ENCODE measurements at places on chromosomes 3 and 15.

GRCh38 chr3:107938143-107938542 is 152.7 kb downstream of the CD47 start:
- no peak for DNase-seq

GRCh38 chr15:63405159-63405558 is 23.5 kb upstream of the CA12 start:
- no peak for DNase-seq

- no peak for DNase-seq
These were observed 17.4 kb downstream of the THBS1 start for GRCh38 chr15:39598186-39598850.

GRCh38 chr3:42375121-42375800 is 35.1 kb downstream of the LYZL4 start:
- DNase-seq, result no peak

GRCh38 chr15:25891081-25891480 is 28.0 kb upstream of the ATP10A start:
- DNase-seq, result no peak

GRCh38 chr3:136788154-136788553 is 30.8 kb upstream of the SLC35G2 start:
- no peak for DNase-seq

DNA sequence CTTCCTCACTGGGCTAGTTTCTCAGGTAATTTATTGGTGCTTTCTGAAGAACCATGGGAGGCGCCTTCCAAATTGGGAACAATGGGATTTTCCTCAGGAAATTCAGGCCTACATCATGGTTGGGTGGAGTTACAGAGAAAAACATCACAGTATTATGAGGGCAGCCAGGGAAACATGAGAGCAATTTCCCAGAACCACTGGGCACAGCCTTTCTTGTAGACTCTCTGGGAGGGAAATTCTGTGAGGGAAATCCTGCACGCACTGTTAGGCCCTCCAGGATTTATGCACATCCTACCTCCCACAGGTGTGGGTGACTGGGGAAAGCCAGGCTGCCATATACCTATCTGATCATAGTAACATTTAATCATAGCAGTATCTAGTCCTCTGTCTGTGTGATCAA is 13.2 kb downstream of the POPDC2 start:
- DNase-seq, result no peak

DNA sequence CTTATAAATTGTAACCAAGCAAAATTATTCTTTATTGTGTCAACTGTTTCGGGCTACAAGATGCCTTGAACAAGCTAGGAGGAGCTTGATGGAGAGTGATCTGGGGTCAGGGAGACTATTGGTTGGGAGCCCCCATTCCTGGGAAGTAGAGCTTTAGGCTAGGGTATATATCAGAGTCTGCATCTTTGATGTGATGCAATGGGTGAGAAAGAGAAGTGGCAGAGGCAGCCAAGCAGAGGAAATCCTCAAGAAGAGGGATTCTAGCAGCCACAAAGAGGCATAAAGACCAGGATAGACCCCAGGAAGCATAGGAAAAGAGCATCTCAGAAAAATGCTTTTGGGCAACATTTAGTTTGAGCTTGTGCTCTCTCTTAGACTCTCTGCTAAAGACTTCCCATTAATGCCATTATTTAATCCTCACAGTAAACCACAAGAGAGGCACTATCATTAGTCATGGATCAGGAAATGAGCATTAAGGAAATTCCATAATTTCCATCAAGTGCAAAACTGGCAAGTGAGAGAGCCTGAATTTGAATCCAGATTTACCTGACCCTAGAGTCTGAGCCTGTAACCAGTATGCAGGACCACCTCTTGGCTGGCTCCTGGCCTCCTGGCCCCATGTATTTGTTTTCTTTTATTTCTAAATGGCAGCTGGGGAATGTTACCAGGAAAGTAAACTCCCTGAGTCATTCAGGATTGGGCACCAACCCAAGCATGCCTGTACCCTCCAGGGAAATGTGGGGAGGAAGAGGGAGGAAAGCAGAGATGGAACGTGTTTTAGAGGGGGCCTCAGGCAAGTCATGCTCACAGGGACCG is 118.7 kb downstream of the RPL22L1 start:
- no peak for DNase-seq

DNA sequence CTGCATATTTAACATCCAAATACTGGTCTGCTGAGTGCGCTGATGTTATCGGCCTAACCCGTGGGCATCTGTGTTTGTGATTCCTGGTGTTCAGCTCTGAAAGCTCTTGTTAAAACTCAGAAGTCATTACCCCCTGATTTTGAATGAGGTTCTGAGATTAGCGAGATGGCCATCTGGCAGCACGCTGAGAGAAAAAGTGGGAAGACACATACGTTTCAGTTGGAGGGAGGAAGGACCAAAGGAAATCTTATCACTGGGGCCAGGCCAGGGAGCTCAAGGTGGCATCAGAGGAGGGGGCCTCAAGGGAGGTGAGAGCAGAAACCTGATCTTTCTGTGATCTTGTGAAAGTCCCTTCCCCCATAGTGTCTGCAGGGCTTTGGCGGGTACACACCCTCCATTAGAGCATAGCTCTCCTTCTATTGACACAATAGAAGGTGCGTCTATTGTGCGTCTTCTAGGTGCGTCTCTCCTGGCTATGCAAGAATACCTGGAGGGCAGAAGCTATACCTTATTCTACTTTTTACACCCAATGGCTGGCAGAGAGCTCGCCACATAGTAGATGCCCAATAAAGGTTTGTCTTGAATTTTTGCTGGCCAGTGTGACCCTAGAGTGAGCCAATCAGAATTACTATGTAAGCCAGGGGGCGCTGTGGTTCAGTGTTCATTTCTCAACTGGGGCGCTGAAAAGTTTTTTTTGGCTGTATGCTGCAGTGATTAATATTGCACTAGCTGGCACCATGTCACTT is 182.4 kb downstream of the SHQ1 start:
- no peak for DNase-seq

GRCh38 chr3:58260261-58260731 is 22.7 kb downstream of the ABHD6 start:
- no peak for DNase-seq

DNA sequence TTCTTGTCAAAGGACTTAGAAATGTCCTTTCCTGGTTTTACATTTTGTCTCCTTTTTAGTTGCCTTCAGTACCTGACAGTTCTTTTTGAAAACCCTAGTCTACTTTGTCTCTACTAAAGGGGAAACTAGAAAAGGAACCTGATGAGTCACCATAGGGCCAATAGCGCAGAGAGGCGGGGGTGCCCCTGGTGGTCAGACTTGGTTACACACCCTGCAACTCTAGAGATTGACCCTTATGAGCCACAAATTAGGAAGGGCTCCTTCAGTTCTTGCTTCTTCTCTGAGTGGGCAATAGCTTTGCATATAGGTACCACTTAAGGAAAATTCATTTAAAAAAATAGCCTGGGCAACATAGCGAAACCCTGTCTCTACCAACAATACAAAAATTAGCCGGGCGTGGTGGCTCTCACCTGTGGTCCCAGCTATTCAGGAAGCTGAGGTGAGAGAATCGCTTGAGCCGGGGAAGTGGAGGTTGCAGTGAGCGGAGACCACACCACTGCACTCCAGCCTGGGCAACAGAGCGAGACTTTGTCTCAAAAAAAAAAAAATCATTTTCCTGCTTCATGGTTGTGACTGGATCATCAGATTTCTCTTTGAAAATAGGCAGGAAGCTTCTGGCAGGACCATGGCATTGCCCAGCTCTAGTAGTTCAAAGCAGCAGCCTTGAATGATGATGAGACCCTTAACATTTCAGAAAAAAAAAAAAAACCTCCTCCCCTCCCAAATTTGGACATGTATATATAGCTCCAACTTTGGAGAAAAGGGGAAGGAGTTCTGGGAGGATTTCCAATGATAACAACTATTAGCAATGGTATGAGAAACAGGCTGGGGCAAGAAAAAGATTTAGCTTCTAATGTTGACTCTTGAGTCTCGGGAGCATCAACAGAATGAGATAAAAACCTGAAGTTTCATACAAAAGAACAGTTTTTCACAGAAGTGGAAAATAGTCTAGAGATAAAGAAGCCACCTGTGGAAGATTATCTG is 45.2 kb upstream of the RASA2 start:
- no peak for DNase-seq

DNA sequence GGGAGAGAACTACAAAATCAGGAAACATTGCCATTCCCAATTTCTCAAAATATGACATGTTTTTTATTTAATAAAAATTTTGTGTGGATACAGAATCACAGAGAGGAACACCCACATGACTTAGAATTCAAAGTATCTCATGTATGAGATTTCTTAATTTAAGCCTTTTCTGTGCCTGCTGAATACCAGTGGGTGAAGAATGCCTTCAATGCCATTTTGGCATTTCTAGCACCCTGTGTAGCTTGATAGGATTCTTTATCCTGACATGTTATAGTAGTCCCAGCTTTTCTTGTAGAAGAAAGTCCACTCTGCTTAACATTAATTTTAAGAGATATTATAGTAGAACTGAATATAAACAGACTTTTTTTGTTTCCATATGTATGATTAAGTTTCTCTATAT is 3.1 kb upstream of the SLMAP start:
- no peak for DNase-seq

- no peak for DNase-seq
These were observed 155.6 kb upstream of the STT3B start for GRCh38 chr3:31377045-31377642.

GRCh38 chr3:20160230-20160629 is 25.8 kb downstream of the SGO1 start:
- no peak for DNase-seq

- DNase-seq, result no peak
These were observed 109.5 kb downstream of the CGGBP1 start for GRCh38 chr3:87949189-87949878.

DNA sequence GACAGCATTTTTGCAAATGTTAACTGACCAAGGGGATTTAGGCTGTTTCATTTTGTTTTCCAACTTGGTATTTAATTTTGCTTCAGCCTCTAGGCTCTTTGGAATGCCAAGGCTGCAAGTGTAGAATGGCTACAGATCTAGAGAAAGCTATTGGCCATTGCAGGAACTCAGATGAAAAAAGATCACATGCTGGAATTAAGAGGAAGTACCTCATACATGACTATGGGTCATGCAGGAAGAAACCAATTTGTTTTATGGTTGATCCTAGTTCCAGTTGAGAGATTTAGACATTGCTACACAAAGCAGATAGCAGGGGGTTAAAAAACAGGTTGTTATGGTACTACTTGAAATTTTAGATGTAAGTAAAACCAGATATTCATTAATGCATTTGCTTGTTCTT is 12.7 kb upstream of the CLDN16 start:
- no peak for DNase-seq

- no peak for DNase-seq
These were observed 81.2 kb downstream of the CHD2 start for GRCh38 chr15:92981333-92981732.

GRCh38 chr3:128463771-128464170 is 2.9 kb downstream of the DNAJB8 start:
- DNase-seq, result no peak

GRCh38 chr3:49471856-49472495 is 1.9 kb downstream of the DAG1 start:
- no peak for DNase-seq

DNA sequence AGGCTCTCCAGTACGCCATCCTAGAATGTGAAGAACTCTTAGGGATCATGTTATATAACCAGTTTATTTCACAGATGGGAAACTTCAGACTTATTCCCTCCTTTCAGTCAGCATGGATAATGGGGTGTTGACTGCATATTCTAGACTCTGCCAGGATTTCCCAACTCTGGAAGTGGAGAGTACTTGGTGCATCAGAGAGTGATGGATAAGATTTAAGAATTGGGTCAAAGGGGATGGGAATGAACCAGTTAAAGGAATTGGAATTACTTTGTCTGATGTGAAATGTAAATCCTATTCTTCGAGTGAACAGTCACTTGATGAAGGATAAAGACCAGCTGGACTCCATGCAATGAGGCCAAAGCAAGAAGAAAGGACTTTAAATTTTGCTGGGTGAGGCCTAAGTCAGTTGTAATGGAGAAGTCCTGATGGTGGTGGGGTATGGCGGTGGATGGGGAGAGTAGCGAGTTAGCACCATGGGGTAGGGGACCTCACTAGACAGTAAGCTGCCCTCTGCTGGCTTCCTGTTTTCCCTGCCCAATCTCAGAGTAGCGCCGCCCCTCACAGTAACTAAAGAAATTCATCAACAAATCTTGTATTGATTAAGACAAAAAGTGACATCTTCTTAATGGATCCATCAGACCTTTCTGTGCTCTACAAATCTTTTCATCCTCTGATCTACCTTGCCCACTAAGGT is 7.3 kb upstream of the CACNA1D start:
- DNase-seq, result no peak

DNA sequence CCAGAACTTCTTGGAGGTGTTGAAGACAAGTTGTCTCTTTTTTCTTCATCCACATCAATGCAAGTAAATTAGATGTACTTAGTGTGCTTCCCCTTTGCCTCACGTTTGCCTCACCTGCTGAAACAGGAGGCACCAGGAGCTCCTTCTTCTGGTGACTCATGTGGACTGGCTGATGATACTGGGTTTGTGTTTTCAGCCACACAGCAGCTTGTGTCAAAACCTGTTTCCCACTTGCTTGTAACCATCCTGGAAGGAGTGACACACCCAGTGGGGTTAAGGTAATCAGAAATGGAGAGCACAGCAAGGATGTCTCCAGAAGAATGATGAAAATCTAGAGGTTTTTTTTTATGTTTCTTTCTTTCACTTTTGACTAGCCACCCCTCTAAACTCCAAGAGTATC is 143.3 kb upstream of the RBMS3 start:
- no peak for DNase-seq

DNA sequence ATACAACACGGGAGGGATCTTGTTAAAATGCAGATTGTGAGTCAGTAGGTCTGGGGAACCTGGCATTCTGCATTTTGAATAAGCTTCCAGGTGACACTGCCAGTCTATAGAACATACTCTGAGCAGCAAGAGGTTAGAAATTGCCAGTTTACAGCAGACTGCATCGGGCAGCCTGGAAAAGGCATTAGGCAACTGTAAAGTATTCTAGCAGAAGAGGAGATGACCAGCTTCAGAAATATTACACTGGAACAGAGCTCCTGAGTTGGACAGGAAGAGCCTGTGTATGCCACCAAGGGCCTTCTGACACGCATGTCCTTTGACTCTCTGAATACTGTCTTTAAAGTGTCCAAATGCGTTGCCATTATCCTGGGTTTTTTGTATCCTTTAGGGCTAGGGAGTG is 2.5 kb upstream of the ACAN start:
- DNase-seq, result no peak

GRCh38 chr3:118199044-118199443 is 835.6 kb downstream of the IGSF11 start:
- DNase-seq, result no peak

GRCh38 chr3:123357275-123357674 is 91.6 kb downstream of the ADCY5 start:
- no peak for DNase-seq

GRCh38 chr3:196502775-196503195 is 783 bp downstream of the RNF168 start:
- DNase-seq, result peak; percentile 17

GRCh38 chr3:98979296-98979695 is 77.8 kb upstream of the DCBLD2 start:
- DNase-seq, result no peak

GRCh38 chr3:17974206-17974841 is 231.9 kb upstream of the TBC1D5 start:
- DNase-seq, result no peak

GRCh38 chr15:32919749-32920414 is 202.1 kb downstream of the GREM1 start:
- no peak for DNase-seq

- DNase-seq, result no peak
These were observed 32.2 kb downstream of the DNAAF4 start for GRCh38 chr15:55475842-55476241.

Data from NCI-H1105 (cell line).